Common myeloid progenitor, CD34-positive (primary cell): ENCODE measurements at places on chromosomes 4 and X.
A peak's percentile ranks its signal among the peaks of the same experiment; 100 is the strongest.

- H3K4me1 ChIP-seq: no peaks in the 10 kb centered on the region
- H3K27me3 ChIP-seq: no peaks in the 10 kb centered on the region
- H3K36me3 ChIP-seq: peaks cover 2% of the 10 kb centered on the region
- no peak overlapping the region for H3K27ac ChIP-seq
- no peak for DNase-seq
Observed at GRCh38 chr4:88757067-88757466, 59.4 kb upstream of the NAP1L5 start.

DNA sequence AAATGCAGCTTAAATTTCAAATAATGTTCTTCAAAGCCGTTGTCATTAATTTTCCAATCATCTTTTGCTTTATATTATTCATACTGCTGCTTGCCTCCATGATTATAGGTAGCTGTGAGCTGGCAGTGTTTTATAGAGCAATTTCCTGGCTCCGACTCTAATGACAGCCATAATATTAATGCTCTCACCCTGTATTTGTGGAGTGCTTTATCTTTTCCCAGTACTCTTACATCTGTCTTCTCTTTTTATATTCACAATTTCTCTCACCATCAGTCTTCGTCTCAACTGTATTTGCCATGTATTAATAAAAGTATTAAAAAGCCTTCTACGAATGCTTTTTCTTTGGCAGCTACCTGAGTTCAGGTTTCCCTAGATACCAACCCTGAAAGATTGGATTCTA is 21.0 kb downstream of the ATXN3L start:
- no peaks in the 10 kb centered on the region for H3K36me3 ChIP-seq
- no peak overlapping the region for H3K4me3 ChIP-seq
- no peak overlapping the region for H3K27ac ChIP-seq
- H3K4me1 ChIP-seq: no peaks in the 10 kb centered on the region

- H3K4me1 ChIP-seq: no peaks in the 10 kb centered on the region
- peaks cover 1% of the 10 kb centered on the region for H3K27me3 ChIP-seq
- no peak for DNase-seq
- no peak overlapping the region for H3K27ac ChIP-seq
Observed at GRCh38 chr4:152243896-152244595, 291.8 kb downstream of the FBXW7 start.

DNA sequence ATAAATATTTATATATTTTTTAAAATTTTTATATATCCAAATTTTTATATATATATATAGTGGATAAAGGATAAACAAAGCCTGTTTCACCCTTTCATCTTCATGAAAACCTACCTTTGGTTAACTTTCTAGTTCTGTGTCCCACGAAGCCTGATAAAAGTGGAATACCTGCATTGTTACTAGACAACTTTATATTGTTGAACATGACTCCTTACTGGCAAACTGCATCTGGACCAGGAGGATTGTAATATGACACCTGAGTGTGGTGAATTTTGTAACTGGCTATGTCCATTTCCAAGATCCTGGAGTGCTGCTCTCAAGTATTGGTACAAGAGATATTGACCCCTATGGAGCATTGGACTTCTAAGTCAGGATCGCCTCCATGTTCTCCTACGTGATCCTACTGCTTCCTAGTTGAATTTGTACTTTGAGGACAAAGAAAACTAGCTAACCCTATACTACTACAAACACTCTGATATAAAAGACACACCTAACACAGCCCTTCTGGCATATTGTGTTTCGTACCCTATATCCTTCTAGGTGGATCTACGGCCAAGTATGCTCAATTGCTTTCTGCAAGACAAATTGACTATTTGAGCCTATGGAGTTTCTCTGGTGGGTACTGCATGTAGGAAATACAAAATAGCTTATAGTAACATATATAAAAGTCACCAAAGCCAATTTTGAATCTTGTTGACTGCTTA is 61.3 kb upstream of the PRRG1 start:
- no peak overlapping the region for H3K27ac ChIP-seq
- H3K4me3 ChIP-seq: no peak overlapping the region
- no peaks in the 10 kb centered on the region for H3K36me3 ChIP-seq
- peak; percentile 34 for DNase-seq
- no peaks in the 10 kb centered on the region for H3K27me3 ChIP-seq
- H3K4me1 ChIP-seq: no peaks in the 10 kb centered on the region

GRCh38 chr4:94724016-94724790 is 33.6 kb upstream of the BMPR1B start:
- no peak for DNase-seq
- H3K4me1 ChIP-seq: peaks cover 4% of the 10 kb centered on the region
- no peak overlapping the region for H3K27ac ChIP-seq
- no peak overlapping the region for H3K4me3 ChIP-seq

GRCh38 chr4:183504930-183505610 is at the start of gene ING2:
TSS of gene ING2 (plus strand) at chr4:183505058. CDS start at chr4:183505196, 138 bp downstream.
- H3K27me3 ChIP-seq: no peaks in the 10 kb centered on the region
- peaks cover 14% of the 10 kb centered on the region for H3K4me1 ChIP-seq
- H3K36me3 ChIP-seq: peaks cover under 1% of the 10 kb centered on the region
- H3K27ac ChIP-seq: peak within 1 kb of the TSS; percentile 95
- H3K4me3 ChIP-seq: peak within 1 kb of the TSS; percentile 97

- H3K27ac ChIP-seq: no peak overlapping the region
- no peaks in the 10 kb centered on the region for H3K4me1 ChIP-seq
- no peaks in the 10 kb centered on the region for H3K36me3 ChIP-seq
Observed at GRCh38 chr4:101954975-101955678, 164.6 kb downstream of the BANK1 start.

DNA sequence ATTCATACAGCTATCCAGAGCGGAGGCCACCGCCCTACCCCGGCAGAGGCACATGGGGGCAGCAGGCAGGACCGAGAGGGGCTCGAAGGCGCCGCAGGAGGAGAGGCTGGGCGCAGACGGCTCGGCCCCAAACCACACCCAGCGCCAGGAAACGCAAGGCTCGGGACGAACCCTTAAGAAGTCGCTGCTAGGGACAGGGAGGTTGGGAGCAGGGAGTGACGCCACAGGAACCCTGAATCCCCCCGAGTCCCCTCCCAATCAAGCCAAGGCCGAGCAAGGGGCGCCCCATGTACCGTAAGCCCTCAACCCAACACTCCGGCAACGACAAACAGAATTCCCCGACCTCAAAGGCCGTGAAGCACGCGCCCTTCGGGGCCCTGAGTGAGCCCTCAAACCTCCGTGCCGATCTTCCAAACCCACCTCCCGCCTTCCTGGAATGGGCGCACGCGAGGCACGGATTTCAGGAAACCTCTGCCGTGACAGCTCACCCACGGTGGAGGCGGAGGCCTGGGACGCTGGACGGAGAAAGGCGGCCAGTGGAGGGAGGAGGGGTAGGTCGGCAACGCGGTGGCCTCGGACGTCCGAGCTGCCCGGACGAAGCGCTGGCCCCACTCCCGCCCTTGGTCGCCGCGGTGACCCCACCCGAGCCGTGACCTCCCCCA is 1.8 kb downstream of the ZFYVE28 start:
- H3K27me3 ChIP-seq: peaks cover 34% of the 10 kb centered on the region
- no peak overlapping the region for H3K27ac ChIP-seq
- H3K4me3 ChIP-seq: peak overlapping the region; percentile 15
- peak; percentile 36 for DNase-seq

DNA sequence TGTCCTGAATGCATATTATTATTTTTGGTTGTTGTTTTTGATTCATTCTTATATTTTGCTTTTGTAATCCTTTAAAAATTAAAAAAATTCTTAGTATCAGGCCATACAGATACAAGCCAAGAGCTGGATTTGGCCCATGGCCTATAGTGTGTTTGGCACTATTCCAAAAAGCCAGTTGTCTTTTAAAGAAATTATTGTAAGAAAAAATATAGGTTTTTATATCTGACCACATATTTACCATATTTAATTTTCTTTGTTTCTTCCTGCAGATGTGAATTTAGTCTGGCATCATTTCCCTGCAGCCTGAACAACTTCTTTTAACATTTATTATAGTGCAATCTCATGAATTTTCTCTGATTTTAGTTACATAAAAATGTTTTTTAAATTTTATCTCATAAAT is 652.8 kb upstream of the NR3C2 start:
- no peak for DNase-seq
- no peaks in the 10 kb centered on the region for H3K4me1 ChIP-seq
- no peaks in the 10 kb centered on the region for H3K27me3 ChIP-seq
- no peak overlapping the region for H3K27ac ChIP-seq
- H3K36me3 ChIP-seq: no peaks in the 10 kb centered on the region

GRCh38 chr4:74087481-74087880 is 11.5 kb downstream of the CXCL2 start:
- no peak overlapping the region for H3K27ac ChIP-seq
- no peak overlapping the region for H3K4me3 ChIP-seq
- no peak for DNase-seq
- H3K4me1 ChIP-seq: peaks cover 30% of the 10 kb centered on the region
